ENCODE measurements at places on chromosomes 5 and 9. TPM values are rescaled to one million over a fixed set of nuclear protein-coding genes. Genes with fewer than 3 reads are reported as not detected.

DNA sequence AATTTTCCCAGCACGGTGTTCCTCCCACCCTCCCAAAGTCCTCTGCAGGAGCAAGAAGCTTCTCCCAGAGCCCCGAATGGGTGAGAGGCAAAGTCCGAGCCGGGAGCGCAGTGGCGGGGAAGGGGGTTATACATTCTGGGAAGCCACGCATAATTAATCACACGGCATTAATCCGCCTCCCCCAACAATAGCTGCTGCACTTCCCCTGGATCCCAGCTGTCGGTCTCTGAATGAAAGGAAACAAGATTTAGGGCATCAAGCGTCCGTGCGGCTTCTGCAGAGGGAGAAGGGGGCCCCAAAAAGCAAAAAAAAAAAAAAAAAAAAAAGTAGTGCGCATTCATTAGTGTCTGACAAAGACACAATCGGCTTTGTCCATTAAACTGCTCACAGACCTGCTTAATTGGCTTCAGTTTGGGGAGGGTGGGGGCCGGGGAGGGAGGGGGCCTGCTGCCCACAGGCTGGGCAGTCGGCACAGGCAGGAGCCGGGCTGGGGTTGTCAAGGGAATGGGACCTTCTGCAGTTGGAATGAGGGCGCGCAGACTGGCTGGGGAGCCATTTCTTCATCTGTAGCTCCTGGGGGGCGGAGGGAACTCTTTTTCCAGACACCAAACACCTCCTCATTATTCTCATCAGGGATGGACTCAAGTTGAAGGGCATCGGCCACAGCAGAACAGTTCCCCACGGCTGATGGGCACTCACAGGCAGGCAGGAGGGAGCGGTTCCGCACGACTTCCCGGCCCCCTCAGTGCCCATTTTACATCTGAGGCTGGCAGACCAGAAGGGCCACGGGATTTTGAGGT is 3.4 kb downstream of the NOTCH1 start:
- no peak overlapping the region for H3K27ac ChIP-seq
- H3K4me3 ChIP-seq = no peak overlapping the region
- H3K36me3 ChIP-seq = no peaks in the 10 kb centered on the region
- peaks cover 7% of the 10 kb centered on the region for H3K27me3 ChIP-seq

C5orf58 gene
- not detected for polyA plus RNA-seq

STING1 gene
- 17.0 TPM for polyA plus RNA-seq

DNA sequence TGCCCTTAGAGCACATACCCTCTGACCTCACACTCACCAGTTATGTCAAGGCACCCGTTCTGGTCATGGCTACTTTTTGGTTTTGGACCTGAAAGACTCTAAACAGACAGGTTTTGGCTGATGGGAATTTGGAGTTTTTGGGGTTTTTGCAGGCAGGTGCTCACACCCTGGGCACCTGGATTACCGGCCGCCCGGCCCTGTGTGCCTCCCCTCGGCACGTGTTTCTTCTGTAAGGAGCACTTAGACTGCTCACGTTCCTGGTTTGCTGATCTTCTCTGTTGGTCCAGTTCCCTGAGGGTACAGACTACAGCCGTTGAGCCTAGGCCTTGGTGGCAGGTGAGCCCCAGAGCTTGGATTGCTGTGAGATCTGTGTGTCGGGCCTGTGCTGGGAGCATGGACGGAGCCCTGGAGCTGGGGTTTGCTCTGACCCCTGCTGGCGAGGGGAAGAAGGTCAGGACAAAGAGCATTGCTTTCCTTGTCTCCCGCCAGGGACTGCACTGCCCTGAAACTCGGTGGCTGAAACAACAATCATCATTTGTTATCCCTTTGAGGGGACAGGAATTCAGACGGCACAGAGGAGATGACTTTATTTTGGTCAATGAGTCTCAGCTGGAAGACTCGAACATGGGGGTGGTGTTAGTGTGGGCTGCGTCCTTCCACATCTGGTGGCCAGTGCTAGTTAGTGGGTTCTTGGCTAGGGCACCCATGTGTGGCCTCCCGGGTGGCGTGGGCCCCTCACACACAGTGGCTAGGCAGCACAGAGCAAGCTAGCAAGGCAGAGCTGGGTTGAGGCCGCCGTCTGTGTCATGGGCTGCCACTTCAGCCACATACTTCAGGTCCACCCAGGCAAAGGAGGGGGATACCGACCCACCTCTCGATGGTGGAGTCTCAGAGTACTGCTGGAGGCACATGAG is 76.4 kb downstream of the EHMT1 start:
- H3K4me3 ChIP-seq = no peak overlapping the region
- no peaks in the 10 kb centered on the region for H3K27me3 ChIP-seq
- H3K36me3 ChIP-seq = no peaks in the 10 kb centered on the region
- no peak overlapping the region for H3K27ac ChIP-seq

CD14 gene
- polyA plus RNA-seq = 0.45 TPM

UNC5A gene
- 1.1 TPM for polyA plus RNA-seq

DNA sequence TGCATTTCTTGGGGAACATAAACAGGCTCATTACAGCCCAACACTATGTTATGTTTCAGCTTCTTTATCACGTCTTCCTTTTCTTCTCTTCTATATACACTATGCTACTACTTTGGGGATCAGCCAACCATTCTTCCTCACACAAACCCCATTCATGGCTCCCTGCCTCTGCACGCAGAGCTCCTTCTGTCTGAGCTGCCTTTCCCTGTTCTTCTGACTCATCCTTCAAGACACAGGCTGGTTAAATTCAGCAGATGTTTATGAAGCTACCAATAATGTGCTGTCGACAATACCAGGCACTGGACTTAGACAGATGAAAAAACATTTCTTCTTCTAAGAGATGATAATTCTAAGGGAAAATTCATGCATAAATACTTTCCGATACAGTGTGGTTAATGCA is 102.5 kb upstream of the TXNDC8 start:
- H3K27me3 ChIP-seq = no peaks in the 10 kb centered on the region
- no peaks in the 10 kb centered on the region for H3K4me1 ChIP-seq
- H3K36me3 ChIP-seq = no peaks in the 10 kb centered on the region
- H3K4me3 ChIP-seq = no peak overlapping the region

HAVCR2 gene
- polyA plus RNA-seq = 0.92 TPM

GRCh38 chr5:7320701-7321301 is 75.1 kb upstream of the ADCY2 start:
- DNase-seq = no peak
- peaks cover 3% of the 10 kb centered on the region for H3K27me3 ChIP-seq
- no peaks in the 10 kb centered on the region for H3K4me1 ChIP-seq
- no peak overlapping the region for H3K4me3 ChIP-seq
- H3K27ac ChIP-seq = no peak overlapping the region
- no peaks in the 10 kb centered on the region for H3K36me3 ChIP-seq

- no peak for DNase-seq
- H3K27ac ChIP-seq = peak overlapping the region; percentile 24
- H3K4me3 ChIP-seq = no peak overlapping the region
- H3K27me3 ChIP-seq = no peaks in the 10 kb centered on the region
Measured at GRCh38 chr5:57431759-57432158, 50.9 kb downstream of the ACTBL2 start.

GRCh38 chr5:179355976-179356974 is 11.0 kb upstream of the ADAMTS2 start:
- H3K27ac ChIP-seq = peak overlapping the region; percentile 83
- no peaks in the 10 kb centered on the region for H3K27me3 ChIP-seq
- DNase-seq = peak; percentile 57
- no peak overlapping the region for H3K4me3 ChIP-seq

GRCh38 chr5:141040771-141041426 is 10.3 kb upstream of the PCDHB1 start:
- peak; percentile 98 for DNase-seq
- no peaks in the 10 kb centered on the region for H3K27me3 ChIP-seq
- H3K4me3 ChIP-seq = peak overlapping the region; percentile 63
- H3K4me1 ChIP-seq = no peaks in the 10 kb centered on the region

DNA sequence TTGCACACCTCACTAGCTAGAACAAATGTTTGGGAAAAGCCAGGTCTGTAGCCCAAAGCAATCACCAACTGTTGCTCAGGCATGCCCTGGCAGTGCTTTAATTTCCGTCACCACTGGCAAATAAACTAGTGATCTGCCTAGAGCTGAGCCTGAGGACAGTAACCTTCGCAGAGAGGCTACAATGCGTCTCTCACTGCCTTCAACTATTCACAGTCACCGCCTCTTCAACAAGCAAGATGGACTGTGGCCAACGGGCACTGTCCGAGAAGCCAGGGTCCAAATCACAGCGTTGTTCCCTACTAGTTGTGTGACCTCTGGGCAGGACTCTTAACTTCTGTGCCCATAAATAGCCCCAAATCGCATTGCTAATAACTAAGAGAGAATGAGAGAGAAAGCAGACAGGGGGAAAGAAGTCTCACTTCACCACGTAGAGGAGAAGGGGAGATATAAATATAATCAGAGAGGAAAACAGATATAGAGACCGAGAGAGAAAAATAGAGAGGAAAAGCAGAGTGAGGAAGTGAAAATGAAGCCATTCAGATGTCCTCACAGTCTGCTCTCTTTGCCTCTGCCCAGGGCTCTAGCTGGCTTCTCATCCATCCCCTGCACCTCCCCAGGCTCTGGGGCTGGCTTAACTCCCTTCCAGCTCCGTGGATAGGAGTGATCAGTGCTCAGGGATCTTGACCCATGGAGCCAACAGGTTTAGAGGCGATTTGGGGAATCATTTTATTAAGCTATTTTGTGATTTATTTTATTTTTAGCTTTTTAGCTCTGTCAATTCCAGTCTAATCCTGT is 157.9 kb downstream of the ZDHHC21 start:
- H3K36me3 ChIP-seq = no peaks in the 10 kb centered on the region
- no peak overlapping the region for H3K27ac ChIP-seq
- H3K4me3 ChIP-seq = no peak overlapping the region
- no peaks in the 10 kb centered on the region for H3K27me3 ChIP-seq

GRCh38 chr5:19630876-19631275 is 357.1 kb downstream of the CDH18 start:
- H3K4me1 ChIP-seq = no peaks in the 10 kb centered on the region
- H3K27me3 ChIP-seq = no peaks in the 10 kb centered on the region
- no peak overlapping the region for H3K4me3 ChIP-seq
- no peak overlapping the region for H3K27ac ChIP-seq
- no peak for DNase-seq

DMAC1 gene
- polyA plus RNA-seq = 91.8 TPM

GRCh38 chr5:40672425-40672824 is 7.3 kb upstream of the PTGER4 start:
- H3K27ac ChIP-seq = no peak overlapping the region
- no peak overlapping the region for H3K4me3 ChIP-seq
- DNase-seq = no peak
- H3K36me3 ChIP-seq = no peaks in the 10 kb centered on the region

CER1 gene
- not detected for polyA plus RNA-seq

DNA sequence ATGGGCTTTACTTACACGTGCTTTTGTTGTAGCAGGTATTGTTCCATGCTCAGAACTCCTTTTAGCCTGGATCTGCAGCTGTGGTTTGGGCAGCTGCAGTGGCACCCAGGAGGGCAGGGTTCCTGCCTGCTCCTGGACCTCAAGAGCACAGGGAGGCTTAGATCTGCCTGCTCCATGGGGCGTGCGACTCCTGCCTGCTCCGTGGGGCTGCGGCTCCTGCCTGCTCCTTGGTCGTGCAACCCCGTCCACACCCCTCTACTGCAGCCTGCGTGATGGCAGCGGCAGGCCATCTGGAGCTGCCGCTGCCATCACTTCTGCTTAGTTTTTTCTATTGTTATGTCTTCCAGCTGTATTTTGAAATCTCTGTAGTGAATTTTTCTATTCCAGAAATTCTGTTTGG is 11.7 kb upstream of the UGT3A2 start:
- H3K4me1 ChIP-seq = no peaks in the 10 kb centered on the region

DNA sequence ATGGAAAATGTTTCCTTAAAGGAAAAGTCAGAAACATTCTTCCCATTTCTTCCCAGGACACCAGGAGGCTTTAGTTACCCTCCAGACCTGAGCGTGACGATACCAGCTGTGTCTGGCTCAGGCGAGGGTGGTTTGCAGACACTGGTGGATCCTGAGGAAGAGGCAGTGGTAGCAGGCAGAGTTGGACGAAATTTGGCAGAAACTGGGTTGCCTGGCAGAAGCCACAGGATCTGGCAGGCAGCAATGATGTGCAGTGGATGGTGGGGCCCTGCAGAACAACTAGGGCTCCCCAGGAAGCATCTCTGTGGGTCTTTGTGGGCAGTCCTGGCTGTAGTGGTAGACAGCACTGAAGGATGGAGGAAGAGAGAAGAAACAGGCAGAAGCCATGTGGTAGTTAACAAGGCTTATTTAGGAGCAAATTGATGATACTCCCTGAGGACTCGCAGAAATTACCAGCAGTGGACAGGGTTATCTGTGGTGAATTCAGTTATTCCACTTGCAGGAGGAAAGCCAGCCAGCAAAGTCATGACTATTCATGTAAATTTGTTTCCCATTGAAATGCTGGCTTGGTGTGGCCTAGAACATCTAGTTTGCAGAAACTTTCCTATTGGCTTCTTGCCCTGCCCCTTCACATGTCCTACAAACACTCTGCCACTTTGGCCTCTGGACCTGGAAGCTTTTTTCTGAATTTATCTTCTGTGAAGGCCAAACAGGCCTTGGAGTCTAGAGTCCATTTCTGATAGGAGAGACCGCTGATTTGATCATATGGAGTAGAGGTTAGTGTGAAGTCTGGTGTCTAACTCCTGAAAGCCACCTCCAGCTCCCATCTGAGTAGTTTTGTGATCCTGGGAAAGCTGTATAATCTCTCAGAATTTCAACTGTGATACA is 212.0 kb downstream of the DMRT2 start:
- no peaks in the 10 kb centered on the region for H3K36me3 ChIP-seq
- no peaks in the 10 kb centered on the region for H3K4me1 ChIP-seq
- H3K4me3 ChIP-seq = no peak overlapping the region
- no peaks in the 10 kb centered on the region for H3K27me3 ChIP-seq
- H3K27ac ChIP-seq = no peak overlapping the region
- DNase-seq = no peak

DNA sequence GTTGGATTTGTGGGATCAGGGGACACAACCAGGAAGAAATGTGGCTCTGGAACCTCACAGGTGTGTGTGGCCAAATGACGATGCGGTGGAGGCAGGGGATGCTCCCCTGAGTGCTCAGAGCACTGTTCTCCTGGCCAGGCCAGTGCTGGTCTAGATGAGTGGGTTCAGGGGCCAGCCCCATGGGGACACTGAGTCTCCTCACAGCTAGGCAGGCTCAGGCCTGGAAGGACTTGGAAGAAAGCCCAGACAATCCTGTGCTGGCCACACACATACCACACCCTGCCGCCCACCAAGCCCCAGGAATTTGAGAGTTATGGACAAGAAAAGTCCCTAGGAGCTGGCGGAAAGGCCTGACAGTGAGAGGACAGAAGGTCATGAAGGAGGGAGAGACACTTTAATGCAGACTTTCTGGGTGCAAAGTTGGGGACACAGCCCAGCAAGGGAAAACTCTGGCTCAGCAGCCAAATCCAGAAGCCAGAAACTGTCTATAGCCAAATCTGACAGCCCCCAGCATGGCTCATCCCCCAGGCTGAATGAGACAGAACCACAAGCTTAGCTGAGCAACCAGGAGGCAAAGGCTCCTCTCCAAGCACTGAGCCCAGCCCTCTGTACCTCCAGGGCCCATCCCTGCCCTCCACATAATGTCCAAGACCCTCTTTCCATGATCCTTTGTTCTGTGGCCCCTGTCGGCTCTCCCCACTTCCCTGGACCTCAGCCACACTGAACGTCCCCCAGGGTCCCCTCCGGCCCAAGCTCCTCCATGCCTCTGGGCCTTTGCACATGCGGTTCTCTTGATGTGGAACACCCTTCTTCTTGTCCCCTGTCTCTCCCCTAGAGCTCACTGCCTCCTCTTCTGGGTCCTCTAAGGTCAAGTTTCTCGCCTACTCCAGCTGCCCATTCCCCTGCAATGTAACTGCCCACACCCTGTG is 22.4 kb downstream of the LHX6 start:
- H3K36me3 ChIP-seq = no peaks in the 10 kb centered on the region
- DNase-seq = no peak
- no peak overlapping the region for H3K4me3 ChIP-seq
- no peaks in the 10 kb centered on the region for H3K4me1 ChIP-seq
- peaks cover 27% of the 10 kb centered on the region for H3K27me3 ChIP-seq
